ENCODE measurements at places on chromosomes 12 and 14.

GRCh38 chr12:52363111-52363679 is 4.1 kb downstream of the KRT85 start:
- no peak for DNase-seq

GRCh38 chr12:115962216-115962615 is 315.3 kb downstream of the MED13L start:
- no peak for DNase-seq

GRCh38 chr12:48999371-49000131 is at the start of gene DDN:
TSS of gene DDN (minus strand) at chr12:48999375. CDS start at chr12:48999287, 88 bp downstream.
- DNase-seq, result peak; percentile 45

DNA sequence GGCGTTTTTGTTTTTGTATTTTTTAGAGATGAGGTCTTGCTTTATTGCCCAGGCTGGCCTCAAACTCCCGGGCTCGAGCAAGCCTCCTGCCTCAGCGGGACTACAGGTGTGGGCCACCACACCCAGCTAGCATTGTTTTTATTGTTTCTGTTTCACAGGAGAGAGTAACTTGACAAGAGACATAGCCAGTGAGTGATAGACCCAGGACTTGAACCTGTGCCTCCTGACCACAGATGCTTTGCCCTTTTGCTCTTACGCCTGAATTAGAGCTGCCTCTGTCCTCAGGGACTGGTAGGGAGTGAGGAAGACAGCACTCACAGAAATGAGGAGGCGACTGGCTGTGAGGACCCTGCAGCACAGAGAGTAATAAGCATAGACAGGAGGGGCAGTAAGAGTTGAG is 2.3 kb downstream of the EVL start:
- no peak for DNase-seq

GRCh38 chr14:94601884-94602391 is 10.3 kb upstream of the SERPINA3 start:
- peak; percentile 66 for DNase-seq

DNA sequence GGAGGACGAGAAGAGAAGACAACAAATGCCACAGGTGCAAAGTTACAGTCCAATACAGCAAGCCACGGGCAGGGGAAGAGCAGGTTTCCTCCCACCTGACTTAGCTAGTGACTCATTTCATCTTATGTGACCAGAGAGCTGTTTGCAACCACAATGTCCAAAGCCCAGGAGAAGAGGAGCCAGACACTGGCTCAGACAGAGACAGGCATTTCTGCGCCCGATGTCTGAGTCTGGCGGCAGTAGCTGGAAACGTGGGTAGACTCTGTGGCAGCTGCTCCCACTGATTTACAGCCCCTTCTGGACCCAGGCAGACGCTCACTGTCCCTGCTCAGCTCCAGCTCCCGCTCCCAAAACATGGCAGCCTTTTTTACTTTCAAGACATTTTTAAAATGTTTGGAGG is 60.0 kb downstream of the CHGA start:
- DNase-seq, result no peak
